ENCODE measurements at places on chromosomes 11 and 22.

GRCh38 chr22:22884888-22885840 lies 2.5 kb upstream of the IGLL5 start:
- DNase-seq = peak; percentile 90

DNA sequence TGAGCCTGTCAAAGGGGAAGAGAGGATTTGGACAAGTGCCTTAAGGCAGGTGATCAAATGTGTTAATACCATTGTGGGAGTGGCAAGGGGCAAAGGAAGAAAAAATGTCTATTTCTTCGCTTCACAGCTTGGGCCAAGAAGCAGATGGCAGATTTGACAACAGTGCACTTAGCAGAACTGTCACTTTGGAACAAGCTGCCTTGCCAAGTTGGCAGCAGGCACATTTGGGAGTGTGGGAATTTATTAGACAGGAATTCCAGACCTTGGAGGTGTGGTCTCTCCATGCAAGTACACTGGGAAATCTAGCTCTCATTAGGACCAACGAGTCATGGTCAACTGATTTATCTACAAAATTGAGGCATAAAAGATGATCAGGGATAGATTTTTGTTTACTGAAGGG lies 265.1 kb downstream of the NELL1 start:
- no peak for DNase-seq

DNA sequence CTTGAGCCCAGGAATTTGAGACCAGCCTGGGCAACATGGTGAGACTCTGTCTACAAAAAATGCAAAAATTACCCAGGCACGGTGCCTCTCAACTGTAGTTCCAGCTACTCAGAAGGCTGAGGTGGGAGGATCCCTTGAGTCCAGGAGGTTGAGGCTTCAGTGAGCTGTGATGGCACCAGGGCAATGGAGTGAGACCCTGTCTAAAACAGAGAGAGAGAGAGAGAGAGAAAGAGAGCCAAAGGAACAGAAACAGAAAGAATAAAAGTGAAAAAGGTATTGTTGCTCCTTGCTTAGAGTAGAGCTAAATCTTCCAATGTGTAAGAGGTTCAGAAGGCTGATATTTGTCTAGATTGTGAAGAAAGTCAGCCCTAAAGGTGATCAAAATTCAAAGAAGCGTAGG lies 8.9 kb upstream of the ETS1 start:
- DNase-seq = peak; percentile 60

- DNase-seq = peak; percentile 16
These were observed 1337.2 kb downstream of the TBC1D22A start for GRCh38 chr22:48099671-48100070.

GRCh38 chr11:118219244-118219643 lies 5.6 kb downstream of the JAML start:
- no peak for DNase-seq

DNA sequence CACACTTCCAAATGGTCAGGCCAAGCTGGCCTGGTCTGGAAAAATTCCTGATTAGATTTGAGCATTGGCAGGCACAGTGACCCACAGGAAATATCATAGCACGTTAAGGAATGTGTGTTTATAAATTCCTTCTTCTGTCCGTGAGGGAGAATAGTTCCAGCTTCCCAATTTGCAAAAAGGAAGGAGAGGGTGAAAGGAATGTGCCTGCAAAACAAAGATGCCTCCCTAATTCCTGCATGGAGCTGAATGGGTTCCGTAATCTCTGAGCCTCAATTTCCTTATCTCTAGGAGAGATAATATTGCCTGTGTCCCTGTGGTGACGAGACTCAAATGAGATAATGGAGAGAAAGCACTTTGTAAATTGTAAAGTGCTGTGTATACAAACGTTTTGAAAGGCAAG lies 105.1 kb downstream of the FEZ1 start:
- DNase-seq = no peak

GRCh38 chr11:111077530-111078322 lies 167.8 kb upstream of the POU2AF2 start:
- no peak for DNase-seq

DNA sequence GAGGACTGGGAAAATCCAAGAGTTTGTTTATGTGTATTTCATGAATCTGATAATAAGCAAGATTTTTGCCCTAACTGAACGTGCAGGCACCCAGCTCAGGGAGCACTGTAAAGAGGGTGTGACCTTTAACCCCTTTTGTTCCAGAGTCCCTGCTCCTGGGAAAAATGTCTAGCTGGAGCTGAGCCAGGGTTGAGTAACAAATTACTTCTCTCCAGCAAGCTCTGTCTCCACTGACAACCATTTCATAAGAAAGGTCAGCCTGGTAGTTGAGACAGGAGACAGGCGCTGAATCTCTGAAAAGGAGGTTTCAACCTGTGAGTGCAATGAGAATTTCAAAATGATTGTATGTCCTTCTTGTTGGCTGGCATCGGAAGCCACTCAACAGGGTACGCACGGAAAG lies 156.4 kb upstream of the NARS2 start:
- DNase-seq = no peak

DNA sequence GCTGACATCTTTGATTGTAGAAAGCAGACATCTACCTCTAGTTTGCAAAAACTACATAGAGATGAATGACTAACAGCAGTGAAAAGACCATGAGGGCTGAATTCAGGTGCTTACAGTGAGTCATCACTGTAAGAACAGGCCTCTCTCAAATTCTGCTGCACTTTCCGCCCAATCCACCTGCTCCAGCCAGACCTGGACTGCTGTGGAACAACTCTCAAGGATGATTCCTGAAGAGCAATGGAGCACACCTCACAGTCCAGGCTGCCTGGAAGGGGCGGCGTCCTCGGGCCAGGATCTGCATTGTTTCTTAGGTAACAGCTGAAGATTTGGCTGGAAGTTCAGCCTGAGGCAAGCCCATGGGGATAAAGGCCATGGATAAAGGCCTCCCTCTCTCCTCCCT lies 15.1 kb downstream of the APOL2 start:
- no peak for DNase-seq

- no peak for DNase-seq
These were observed 25.5 kb downstream of the EMID1 start for GRCh38 chr22:29230972-29231875.

GRCh38 chr11:134637091-134638015 lies 225.3 kb upstream of the B3GAT1 start:
- no peak for DNase-seq
